HFFc6 (cell line): ENCODE measurements at places on chromosomes 5 and 9. TPM values are rescaled to one million over a fixed set of nuclear protein-coding genes. Genes with fewer than 3 reads are reported as not detected.
A peak's percentile ranks its signal among the peaks of the same experiment; 100 is the strongest.

The CRB2 gene
- not detected in 2 replicates for total RNA-seq

DNA sequence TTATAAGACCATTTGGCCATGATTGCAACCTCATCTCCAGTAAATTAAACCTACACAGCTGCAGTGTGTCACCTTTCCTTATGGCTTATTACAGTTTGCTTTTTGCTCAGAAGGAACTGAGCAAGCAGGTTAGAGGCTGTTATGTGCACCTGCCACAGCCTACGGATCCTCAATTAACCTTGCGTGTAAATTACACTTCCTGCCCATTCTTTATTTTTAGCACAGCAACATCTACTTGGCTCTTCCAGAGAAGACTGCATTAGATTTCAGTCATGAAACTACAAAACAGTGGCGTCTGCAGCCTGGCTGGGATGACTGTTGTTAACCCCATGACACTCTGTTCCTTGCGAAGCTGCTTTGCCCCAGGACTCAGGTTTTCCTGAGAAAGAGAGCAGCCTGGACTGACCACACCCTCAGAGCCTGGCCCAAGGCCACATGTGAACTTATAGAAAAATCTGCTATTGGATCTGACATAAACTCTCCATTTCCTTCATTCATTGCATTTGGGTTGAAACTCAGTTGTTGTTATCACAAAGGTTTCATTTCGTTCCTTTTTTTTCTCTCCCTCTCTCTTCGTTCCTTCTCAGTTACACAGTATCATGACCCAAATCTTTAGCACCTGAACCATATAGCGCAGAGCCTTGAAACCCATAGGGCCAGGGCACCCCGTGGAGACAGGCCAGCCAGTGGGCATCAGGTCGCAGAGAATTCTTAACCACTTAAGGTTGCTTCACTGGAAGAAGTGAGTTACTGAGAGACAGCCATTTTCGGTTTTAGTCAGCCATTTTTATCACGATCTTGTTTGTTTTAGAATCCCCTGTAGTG is 138.6 kb downstream of the PALM2AKAP2 start:
- DNase-seq: no peak

- DNase-seq: peak; percentile 57
Measured at GRCh38 chr9:16526380-16526779, 344.1 kb downstream of the BNC2 start.

GRCh38 chr5:150261231-150261630 is 28.3 kb downstream of the CAMK2A start:
- DNase-seq: no peak

- no peak for DNase-seq
Measured at GRCh38 chr5:45252978-45253377, 443.2 kb downstream of the HCN1 start.

GRCh38 chr9:86868616-86869015 is 78.7 kb downstream of the GAS1 start:
- DNase-seq: no peak

GRCh38 chr9:18385696-18386490 is 88.1 kb upstream of the ADAMTSL1 start:
- peak; percentile 10 for DNase-seq

DNA sequence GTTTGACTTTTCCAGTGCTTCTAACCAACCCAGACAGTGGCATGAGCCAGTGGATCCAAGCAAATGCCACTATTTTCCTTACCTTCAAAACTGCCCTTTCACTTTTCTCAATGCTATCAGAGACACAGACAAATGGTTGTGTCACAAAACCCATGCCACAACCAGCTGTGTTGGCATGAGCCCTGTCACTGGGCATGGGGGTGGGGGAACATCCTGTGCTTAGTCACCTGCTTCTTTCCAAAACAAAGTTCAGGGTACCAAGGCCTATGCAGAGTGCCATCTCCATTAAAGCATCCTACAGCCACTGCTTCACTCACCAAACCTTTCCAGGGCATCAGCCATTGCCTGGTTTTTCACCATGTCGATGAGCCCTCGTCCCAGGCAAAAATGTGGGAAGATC is 30.1 kb downstream of the NIPSNAP3B start:
- no peak for DNase-seq
